Left lung (tissue), 14 donors: ENCODE measurements at places on chromosomes 11 and 22.

- no peak for DNase-seq
Measured at GRCh38 chr11:61742391-61742790, 10.0 kb upstream of the MYRF start.

GRCh38 chr11:7581021-7581590, 67.3 kb downstream of the PPFIBP2 start:
- DNase-seq = no peak

DNA sequence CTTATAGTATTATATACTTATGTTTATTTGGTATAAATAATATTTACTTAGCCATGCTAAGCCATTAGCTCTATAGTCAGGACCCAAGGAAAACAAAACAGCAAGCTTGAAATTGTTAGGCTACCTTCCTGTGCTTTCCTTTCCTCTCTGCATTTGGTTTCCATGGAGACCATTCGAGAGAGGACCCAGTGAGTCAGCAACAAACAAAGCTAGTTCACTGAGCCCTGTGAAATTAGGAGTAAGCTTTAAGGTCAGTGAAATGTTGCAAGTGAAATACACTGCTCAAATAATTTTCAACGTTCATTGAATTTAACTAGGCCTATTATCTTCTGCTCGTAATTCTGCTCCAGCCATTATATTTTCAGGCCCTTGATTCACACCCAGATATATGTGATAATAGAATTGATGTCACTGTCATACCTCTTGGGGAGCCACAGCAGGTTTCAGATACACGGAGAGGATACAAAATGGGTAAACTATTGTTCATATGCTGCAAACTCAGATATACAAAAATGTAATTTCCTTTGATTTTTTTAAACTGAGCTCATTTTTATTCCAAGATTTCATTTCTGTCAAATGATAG, 9.1 kb upstream of the OR10D3 start:
- DNase-seq = no peak

DNA sequence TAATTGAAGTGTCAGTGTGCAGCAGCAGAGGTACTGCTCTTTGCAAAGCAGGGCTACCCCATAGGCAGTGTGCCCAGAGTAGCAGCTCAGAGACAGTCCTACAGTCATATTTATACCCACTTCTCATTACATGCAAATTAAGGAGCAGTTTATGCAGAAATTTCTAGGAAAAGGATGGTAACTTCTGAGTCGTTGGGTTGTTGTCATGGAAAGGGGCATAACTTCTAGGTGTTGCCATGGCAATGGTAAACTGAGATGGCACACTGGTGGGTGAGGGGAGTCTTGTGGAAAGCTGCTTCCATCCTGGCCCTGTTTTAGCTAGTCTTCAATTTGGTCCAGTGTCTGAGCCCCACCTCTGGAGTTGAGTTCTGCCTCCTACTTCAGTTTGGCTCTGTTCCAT, 77.4 kb downstream of the MN1 start:
- no peak for DNase-seq

DNA sequence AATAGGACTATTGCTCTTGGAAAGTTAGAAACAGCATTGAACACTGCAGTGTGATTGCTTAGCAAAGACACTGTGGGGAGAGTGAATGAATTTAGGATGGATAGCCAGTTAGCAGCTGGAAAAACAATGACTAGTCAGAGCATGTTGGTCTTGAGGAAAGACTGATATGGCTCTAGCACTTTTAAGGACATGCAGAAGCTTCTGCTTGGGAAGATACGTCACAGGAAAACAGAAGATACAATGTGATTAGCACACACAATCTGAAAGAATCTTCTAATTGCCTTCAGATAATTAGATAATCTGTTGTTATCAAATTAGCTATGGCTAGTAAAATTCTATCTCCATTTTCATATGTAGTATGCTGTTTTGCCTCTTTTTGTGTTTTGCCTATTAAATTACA, 530.7 kb upstream of the CHORDC1 start:
- no peak for DNase-seq

- no peak for DNase-seq
Measured at GRCh38 chr22:45441138-45441537, 27.6 kb downstream of the RIBC2 start.

GRCh38 chr11:30477061-30477460, 109.1 kb downstream of the MPPED2 start:
- no peak for DNase-seq

GRCh38 chr22:50227579-50228215, 17.1 kb downstream of the TUBGCP6 start:
- no peak for DNase-seq

DNA sequence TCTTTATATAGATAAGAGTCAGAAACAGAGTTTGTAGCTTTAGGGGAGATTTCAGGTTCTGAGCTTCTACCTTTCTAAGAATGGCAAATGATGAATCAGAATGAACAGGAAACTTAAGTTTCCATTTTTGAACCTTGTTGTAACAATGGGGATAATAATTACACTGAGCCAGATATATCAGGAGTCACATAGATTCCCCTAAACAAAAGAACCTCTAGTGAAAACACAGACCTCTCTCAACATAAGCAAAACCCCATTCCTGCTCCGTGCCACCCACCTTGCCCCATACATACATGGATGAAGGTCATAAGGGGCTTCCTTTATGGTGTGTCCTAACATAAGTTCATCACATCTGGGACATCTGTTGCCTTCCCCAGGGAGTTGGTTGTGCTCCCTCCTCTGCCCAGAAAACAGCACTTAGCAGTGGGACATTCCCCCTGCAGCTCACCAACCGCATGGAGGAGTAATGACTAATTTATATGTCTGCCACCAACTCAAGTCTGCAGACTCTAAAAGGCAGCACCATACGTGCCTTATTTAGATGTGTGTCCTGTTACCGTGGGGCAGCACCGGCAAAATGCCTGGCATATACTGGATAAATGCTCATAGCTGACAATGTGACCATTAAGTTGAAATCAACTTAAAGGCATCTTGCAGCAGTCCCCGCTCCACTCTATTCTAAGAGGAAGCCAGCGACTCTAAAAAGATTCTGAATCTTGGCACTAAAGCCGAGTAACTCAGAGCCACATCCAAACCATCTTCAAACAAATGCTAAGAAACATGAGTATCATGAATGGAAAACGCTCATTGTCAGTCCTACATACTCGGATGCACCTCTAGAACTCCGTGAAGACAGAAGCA, 8.0 kb downstream of the JAML start:
- no peak for DNase-seq

DNA sequence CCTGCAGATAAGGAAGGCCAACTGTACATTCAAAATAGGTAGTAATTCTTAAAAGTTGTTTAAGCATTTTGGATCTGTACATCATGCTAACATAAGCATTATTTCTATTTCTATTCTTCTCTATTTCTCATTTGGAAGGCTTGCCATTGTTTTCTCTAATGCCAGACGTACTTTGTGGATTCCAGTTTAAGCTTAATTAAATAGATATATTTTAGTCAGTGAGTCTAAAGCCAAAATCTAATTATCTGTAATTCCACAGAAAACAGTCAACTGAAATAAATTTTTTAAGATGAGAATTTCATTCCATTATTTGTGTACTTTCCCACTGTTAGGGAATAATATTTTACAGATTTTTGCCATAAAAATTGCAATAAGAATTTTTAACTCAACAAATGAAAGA, 123.0 kb downstream of the LUZP2 start:
- no peak for DNase-seq

- no peak for DNase-seq
Measured at GRCh38 chr11:123753110-123753509, 1.2 kb downstream of the OR6X1 start.

DNA sequence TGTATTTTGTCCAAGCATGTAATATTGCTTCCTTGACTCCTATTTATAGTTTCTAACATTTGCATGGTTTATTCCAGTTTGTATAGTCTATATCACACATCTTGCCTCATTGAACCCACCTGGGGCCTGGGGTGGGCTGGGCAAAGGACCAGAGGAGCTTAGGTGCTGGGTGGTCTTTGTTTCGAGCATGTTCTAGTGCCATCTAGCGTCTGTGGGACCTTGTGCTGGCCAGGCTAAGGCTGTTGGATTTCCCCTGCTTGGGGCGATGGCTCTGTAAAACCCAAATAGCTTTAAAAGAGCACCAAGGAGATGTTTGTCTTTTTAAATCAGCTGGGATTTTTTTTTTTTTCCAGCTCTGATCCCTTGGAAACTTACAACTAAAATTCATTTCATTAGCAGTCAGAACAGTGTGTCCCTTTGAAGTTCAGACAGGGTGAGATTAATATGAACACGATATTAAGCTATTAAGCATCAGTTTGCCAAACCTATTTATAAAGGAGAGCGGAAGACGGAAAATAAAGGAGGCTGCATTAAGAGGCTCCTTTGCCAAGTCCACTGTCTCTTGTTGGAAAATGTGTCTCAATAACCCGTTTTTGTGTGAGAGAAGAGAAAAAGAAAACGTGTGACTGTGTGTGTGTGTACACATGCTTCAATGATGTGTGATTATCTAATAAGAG, 157.4 kb downstream of the COMMD9 start:
- peak; percentile 79 for DNase-seq

DNA sequence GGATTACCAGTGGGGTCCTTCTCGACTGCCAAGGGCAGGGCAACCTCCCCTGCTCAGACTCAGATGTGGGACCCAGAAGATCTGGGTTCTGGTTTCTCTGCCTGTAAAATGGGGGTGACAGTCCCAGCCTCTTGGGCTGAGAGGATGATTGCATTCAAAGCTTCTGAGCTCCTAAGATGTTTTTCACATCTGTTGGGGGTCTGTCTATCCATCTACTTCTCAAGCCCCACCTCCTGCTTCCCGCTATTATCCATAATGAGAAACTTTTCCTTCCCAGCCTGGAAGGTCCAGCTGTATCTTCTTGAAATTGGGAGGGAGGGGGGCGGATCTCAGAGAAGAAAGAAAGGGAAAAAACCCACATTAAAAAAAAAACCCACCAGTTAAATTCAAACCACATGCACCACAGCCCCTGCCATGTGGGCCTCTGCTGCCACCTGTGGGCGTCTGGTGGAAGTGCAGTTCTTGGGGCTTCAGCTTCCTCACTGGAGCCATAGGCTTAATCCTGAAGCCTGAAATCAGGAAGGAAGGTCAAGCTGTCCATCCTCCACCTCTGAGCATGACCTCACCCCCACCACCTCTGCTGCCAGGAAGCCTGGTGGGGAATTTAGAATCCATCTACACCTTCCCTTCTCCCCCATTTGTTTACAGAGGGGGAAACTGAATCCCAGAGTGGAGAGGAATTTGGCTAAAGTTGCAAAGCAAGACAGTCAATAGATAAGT, 27.3 kb downstream of the ARHGEF17 start:
- DNase-seq = peak; percentile 83

DNA sequence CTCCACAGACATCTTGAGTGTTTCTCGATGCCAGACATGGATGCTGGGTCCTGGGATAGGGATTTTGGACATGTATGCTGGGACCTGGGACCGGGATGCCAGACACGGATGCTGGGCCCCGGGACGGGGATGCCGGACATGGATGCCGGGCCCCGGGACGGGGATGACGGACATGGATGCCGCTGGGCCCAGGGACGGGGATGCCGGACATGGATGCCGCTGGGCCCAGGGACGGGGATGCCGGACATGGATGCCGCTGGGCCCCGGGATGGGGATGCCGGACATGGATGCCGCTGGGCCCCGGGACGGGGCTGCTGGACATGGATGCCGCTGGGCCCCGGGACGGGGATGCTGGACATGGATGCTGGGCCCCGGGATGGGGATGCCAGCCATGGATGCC, 97.1 kb upstream of the NNMT start:
- no peak for DNase-seq

DNA sequence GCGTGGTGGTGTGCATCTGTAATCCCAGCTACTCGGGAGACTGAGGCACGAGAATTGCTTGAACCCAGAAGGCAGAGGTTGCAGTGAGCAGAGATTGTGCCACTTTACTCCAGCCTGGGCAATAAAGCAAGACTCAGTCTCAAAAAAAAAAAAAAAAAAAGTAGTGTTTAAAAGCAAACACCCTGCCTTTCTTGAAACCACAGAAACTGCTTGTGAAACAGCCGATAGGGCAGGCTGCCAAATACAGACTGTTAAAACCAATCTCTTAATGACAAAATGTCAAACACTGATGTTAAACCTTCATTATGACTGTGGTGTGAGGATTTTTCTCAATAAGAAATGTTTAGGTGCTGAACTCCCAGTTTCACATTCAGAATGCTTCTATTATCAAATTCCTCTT, 27.3 kb downstream of the MARK2 start:
- DNase-seq = peak; percentile 78

DNA sequence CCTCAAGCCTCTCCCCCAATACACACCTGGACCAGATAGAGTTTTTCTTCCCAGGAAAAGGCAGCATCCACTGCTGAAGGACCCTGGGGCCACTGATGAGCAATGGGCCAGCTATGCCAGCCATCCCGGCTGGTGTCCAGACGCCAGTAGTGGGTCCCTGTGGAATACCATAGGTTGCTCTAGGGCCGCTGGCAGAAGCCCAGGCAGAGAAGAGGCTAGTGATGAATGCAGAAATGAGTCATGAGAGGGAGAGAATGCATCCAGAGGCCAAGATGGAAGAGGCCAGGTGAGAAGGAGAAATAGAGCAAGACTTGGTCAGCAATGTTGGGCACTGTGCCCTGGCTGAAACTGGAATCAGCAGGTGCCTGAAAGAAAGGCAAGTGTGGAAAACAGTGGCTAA, 8.9 kb downstream of the HPX start:
- no peak for DNase-seq

DNA sequence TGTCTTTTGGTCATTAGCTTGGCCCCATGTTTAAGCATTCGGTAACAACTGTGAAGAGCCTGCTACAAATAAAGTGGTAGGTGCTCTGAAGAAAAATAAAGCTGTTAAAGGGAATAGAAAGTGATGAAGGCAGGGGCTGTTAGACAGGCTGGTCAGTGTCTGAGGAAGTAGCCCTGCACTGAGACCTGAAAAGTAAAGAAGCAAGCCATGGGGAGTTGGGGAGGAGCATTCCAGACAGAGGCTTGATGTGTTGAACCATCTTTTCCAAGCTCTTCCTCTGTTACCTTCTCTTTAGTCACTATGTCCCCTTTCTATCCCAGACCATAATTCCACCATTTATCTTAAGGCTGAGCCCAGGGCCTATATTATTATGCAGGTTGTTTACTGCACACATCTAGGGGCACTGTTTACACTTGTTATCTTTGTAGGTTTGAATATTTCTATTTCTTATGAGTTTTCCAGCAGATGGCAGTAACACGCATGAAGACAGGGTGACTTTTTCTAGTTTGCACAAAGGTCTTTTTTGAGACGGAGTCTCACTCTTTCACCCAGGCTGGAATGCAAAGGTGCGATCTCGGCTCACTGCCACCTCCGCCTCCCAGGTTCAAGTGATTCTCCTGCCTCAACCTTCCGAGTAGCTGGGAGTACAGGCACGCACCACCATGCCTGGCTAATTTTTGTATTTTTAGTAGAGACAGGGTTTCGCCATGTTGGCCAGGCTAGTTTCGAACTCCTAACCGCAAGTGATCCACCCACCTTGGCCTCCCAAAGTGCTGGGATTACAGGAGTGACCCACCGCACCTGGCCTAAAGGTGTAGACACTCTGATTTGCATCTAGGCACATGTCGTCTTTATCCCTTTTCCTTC, 23.0 kb downstream of the ZFTA start:
- no peak for DNase-seq
